ENCODE measurements at places on chromosomes 11 and 22.

DNA sequence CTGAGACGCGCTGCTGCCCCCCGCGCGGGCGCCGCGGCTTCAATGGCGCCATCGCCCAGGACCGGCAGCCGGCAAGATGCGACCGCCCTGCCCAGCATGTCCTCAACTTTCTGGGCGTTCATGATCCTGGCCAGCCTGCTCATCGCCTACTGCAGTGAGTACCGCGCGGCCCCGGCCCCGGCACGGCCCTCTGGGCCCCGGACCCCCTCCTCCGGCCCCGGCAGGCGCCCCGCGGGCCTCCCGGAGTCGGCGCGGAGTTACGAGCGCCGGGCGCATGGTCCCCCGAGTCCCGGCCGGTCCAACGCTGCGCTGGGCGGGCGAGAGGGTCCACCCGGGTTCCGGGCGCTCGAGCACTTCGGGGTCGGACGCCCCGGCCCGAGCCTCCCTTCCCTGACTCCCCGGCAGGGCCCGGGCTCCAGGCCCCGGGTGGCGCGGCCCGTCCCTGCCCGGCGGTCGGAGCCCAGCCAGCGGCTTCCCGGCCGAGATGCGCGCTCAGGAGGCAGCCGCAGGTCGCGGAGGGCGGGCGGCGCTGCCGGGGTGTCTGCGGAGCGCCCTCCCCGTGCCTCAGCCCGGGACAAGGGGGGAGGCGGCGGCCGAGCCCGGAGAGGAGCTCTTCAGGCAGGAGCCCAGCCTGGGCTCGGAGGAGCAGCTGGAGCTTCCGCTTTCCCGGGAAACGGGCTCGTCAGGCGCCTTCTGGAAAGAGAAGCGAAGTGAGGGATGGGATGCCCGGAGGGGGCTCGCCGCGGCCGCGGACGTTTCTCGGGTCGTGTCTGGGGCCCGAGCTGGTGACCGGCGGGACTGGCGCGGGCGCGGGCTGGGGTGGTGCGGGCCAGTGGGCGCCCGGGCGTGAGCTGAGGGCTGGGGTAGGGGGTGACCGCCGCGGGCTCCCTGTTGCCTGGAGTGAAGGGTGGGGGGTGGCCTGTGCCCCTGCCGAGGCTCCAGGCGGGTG, 1337.8 kb downstream of the BRD1 start:
- no peak for DNase-seq

DNA sequence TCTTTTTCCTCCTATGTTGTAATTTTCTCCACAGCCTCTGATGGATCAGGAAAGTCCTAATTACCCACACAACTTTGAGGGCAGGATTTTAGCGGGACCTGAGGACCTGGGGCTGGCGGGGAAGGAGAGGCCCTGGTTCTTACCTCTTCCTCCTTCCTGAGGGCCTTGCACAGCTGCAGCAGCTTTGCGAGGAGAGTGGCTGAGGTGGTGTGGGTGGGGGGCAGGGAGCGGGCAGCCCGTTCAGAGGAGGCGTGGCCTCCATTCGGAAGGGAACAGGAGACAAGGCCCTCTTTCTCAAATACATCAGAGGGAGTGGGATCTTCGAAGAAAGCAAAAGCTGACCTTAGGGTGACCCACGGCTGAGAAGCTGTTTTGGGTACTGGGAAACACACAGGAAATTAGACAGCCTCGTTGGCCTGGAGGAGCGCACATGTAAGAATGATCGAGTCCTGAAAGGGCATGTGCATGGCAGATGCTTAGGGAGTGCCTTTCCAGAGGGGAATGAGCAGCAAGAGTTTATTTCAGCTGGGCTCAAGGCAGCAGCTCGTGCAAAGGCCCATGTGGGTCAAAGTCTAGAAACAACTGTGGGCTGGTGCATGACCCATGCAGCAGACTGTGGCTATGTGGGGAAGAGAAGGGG, 76.6 kb upstream of the NARS2 start:
- no peak for DNase-seq

GRCh38 chr22:34579519-34579918, 486.4 kb upstream of the ISX start:
- no peak for DNase-seq

DNA sequence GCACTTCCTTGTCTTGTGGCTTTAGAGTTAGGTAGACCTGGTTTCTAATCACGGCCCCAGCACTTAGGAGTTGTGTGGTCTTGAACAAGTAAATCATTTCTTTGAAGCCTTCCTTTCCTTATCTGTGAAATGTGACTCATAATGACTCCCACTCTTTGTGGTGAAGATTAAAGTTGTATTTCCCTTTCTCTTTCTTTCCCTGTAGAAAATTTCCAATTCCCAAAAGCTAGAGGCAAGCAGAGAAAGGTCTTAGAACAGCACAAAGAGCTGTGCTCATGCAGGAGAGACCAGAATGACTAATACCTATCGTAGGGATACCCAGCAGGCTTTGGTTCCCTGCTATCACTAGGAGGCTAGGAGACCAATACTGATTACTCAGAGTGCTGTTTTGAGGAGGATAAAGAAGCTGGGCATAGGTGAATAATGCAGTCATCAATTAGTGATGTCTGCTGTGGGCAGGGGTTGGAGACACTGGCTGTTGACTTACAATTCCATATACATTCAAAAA, 270.7 kb upstream of the SYN3 start:
- no peak for DNase-seq

GRCh38 chr11:65362320-65362931, 7.9 kb downstream of the TIGD3 start:
- no peak for DNase-seq

DNA sequence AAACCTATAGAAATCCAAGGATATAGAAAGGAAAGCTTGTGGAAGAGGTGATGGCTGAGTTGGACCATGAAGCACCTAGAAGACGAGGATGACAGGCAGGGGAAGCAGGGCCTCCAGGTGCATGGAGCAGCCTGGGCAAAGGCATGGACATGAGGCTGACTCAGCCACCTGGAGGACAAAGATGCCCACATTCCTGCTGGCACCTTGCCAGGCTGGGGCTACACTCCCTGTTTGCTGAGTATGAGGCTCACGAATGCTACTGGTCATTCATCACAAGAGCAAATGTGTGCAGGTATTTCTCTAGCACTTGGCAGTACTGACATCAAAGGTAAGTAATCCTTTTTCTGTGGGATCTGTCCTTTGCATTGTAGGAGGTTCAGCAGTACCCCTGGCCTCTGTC, 7.1 kb upstream of the SCGB2A1 start:
- DNase-seq = no peak

DNA sequence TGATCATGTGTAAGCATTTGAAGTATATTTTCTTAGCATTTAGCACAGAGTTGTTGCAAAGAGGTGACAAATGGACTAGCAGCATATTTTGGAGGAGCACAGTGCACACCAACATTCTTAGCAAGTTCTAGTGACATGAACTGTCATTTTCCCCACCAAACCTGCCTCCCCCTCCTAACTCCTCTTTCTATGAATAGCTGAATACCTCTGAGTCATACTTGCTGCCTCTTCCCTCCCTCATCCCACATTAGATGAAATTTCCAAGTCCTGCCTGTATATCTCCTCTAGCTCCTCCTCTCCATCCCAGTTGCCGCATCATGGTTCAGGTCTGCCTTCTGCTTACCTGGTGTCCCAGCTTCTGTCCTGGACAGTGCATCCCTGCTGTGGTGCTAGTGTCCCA, 7.2 kb downstream of the OSBP2 start:
- DNase-seq = no peak

Measured in activated CD4-positive, alpha-beta T cell treated with anti-CD3 and anti-CD28 coated beads, Interleukin-2, amount 10 ng/mL, durations not matched to agents 7 days and 5 days (primary cell).